Pancreas (tissue), 10 donors: ENCODE measurements at places on chromosomes 16 and 17. TPM values are rescaled to one million over a fixed set of nuclear protein-coding genes. Genes with fewer than 3 reads are reported as not detected.

Gene SLC2A4
- 0.78 TPM for total RNA-seq

Gene C17orf50
- not detected for total RNA-seq

Gene TMEM238L
- not detected for total RNA-seq

Gene CCL17
- not detected for total RNA-seq

Gene CMTM1
- 2.1 TPM for total RNA-seq

Gene C17orf67
- 2.1 TPM for total RNA-seq

Gene KRT36
- not detected for total RNA-seq

Gene ADAD2
- 0.19 TPM for total RNA-seq

Gene MMP28
- 0.82 TPM for total RNA-seq

Gene MMP2
- 42.8 TPM for total RNA-seq

Gene RPRML
- total RNA-seq = not detected

Gene CLEC19A
- total RNA-seq = not detected

Gene DNAH3
- total RNA-seq = not detected

Gene RAB26
- total RNA-seq = 25.8 TPM

Gene QPRT
- total RNA-seq = 18.6 TPM
